Choroid plexus epithelial cell (primary cell): ENCODE measurements at places on chromosomes 5 and 9.
A peak's percentile ranks its signal among the peaks of the same experiment; 100 is the strongest.

DNA sequence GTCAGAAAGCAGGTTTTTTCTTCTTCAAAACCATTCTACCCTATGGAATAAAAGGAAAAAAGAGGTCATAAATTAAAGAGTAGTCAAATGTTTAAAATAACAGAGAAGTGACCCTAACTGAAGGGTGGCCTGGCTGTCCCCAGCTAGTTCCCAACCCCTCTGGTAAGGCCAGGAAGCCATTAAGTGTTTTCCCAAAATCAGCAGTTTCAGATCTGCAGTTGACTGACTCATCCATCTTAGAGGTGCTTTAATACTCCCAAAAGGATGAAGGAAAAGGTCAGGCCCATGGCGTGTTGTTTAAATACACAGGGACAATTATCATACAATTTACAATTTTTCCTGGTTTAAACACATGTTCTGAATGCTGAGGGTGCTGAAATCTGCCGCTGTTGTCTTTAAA, 47.9 kb upstream of the TBC1D9B start:
- DNase-seq: no peak

DNA sequence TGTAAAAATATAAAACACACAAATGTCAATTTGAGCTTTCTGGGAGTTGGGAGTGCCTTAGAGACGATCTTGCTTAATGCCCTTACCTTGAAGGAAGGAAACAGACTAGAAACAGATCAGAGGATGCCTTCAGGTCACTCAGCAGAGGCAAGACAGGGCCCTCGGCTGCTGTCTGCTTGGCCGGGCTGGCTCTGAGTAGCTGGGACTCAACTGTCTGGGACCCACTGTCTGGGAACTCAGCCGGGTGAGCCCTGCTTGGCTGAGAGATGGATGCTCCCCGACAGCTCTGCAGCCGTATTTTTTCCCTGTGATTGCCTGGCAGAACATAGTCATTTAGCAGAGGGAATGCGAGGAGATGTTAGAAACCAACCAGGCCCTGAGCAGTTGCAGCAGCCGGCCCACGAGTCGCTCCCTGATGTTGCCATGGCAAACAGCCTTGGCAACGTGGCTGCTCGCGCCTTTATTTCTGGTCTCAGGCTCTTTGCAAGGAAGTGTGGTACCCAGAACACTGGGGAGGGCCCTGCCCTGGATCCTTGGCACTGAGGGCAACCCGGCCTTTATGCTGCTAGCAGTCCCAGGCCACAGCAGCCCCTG, 10.9 kb downstream of the PPARGC1B start:
- no peak for DNase-seq

GRCh38 chr5:111461255-111461671, 51.1 kb downstream of the STARD4 start:
- DNase-seq: peak; percentile 64

DNA sequence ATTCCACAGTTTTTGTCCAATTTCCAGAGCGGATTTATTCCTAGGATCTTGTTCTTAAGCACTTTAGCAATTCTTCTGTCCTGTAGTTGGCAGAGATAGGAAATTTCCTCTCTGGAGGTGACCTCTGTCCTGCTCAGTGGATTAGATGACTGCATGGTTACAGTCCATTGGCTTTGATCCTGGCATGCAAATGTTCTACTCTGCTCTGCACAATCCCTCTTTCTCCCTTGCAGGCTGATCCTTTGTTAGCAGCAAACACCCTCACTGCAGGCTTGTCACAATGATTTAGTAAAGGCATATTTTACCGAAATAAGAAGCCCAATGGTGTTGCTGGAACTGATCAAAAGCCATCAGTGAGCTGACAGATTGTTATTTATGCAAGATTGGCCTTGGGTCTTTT, 243.8 kb downstream of the COX7C start:
- no peak for DNase-seq

DNA sequence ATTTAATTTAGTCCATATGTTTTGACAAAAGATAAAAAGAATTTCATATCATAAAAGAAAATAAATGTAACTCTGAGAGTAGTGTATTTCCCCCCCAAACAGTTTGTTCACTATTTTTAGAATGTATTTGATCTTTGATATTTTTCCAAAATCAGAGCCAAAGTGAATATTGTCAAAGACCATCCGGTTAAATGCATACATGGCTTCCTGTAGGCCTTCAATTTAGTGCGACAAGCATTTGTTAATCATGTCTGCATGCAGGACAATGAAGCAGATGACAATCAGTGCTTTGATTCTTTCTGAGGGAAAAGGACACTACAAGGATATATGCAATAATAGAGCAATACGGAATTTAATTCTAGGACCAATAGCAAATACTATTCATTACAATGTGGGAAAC, 79.8 kb downstream of the ACTBL2 start:
- DNase-seq: no peak

DNA sequence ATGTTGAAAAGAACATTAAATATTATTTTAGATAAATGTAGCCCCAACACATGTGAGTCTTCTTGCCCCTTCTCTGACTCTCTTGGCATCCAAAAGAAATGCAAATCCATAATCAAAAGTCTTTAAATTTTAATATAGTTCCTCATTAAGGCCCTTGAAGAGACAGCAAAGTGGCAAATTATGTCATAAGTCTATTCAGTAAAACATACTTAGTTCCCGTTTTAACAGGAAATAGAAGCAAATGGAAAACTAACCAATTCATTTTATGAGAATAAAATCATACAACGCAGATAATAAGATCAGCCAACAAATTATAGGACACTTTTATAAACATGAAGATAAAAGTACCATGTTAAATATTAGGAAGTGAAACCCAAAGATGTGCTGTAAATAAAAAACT, 20.1 kb upstream of the IFNB1 start:
- no peak for DNase-seq

DNA sequence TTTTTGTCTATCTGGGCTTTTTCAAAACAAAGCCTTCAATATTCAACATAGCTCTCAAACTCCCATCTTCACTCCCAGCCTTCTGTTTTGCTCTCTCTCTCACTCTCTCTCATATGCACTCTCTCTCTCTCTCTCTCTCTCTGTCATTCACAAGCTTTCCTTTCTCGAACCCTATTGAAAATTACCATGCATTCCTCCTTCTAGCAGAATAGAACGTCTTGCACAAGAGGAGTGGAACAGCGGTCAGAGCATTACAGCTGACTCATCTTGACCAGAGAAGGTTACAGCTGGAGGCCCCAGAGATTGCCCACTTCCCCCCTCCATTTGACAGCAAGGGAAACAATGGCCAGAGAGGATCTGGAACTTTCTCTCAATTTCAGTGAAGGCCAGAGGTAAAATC, 51.0 kb upstream of the LIFR start:
- peak; percentile 99 for DNase-seq

- DNase-seq: peak; percentile 85
Measured at GRCh38 chr9:4048441-4048840, 251.4 kb downstream of the GLIS3 start.

DNA sequence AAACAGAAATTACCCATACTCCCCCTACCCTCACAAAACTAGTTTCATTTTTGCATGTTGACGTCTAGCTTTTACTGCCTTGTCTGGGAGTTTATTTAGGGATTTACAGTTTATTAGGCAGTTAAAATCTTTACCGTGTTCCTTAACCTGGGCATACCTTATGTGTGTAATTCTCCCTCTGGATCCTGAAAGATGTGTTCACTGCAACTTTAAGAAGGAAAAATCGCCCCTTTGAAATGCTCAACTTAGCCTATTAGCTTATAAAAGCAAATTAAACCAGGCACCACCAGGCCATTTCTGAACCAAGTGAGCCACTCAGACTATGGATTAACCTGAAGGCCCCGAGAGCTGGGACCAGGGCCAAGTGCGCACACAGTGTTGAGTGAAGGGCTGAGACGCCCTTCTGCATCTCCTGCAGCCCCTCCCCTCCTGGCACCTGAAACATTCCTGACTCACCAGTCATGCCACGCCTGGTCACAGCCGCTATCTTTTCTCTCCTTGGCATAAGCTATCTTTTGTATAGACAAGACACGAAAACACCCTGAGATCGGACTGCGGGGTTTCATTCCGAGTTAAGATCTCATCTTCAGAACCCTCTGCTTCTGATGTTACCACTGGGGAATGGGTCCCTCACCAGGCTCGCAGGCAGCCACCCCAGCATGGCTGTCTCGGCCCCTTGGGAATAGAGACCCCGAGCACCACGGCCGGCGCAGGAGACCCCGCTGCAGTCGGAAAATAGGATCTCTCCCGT, 111.9 kb downstream of the ROR2 start:
- DNase-seq: peak; percentile 58

DNA sequence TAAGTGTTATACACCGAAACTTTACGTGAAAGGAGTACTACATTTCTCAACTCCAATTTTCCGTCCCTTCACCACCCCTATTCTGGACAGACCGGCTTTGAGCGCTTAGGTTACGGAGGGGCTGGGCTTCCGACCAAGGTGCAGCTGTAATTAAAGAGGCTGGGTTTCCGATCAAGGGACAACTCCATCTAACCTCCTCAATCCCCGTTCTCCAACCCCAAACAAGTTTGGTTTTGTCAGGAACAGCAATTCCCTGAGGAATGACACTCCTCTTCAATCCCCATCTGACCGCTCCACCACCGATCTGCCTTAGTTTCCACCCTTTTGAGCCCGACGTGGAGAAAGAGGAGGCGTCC, 577 bp downstream of the TUT7 start:
- DNase-seq: peak; percentile 34

DNA sequence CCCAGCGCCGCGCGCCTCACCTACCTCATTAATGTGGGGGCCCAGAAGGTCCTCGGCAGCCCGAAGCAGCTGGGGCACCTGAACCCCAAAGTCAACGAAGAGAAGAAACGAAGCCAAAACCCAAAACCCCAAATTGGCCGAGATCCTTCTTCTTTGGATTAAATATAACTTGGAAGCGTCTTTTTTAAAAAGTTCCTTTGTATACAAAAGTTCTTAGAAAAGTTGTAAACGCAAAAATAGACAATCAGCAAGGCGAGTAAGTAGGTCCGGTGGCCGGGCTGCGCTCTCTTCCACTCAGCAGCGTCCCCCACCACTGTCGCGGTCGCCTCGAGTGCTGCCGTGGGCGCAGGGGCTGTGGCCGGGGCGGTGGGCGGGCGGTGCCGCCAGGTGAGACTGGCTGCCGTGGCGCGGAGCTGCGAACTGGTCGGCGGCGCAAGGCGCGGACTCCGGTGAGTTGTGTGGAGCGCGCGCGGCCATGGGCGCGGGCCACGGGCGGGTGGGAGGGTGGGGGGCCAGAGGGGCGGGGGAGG, 360 bp downstream of the KLF4 start:
- no peak for DNase-seq

GRCh38 chr5:28862137-28862859, 1823.9 kb upstream of the CDH9 start:
- no peak for DNase-seq

GRCh38 chr9:92035687-92036410, 79.4 kb downstream of the SPTLC1 start:
- DNase-seq: peak; percentile 89

GRCh38 chr5:172412724-172413286, 41.5 kb downstream of the SH3PXD2B start:
- peak; percentile 91 for DNase-seq

GRCh38 chr9:130118841-130119518, 53.2 kb upstream of the NCS1 start:
- peak; percentile 44 for DNase-seq

- no peak for DNase-seq
Measured at GRCh38 chr5:116360008-116360853, 214.4 kb downstream of the SEMA6A start.

DNA sequence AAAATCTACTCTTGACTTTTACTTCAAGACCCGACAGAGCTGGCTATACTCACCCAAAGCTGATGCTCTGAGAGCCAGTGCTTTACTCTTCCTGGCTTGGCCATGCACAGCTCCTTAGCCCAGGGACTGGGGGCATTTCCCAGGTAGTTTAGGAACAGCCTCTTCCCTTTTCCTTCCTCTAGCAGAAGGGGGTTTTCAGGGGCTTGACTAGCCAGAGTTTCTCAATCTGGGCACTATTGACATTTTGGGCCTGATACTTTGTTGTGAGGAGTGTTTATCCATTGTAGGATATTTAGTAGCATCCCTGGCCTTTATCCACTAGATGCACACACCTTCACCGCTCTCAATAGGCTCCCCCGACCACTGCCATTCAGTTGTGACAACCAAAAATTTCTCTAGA, 50.0 kb upstream of the RFX3 start:
- DNase-seq: no peak

GRCh38 chr9:94802793-94803192, 76.3 kb downstream of the AOPEP start:
- peak; percentile 72 for DNase-seq

DNA sequence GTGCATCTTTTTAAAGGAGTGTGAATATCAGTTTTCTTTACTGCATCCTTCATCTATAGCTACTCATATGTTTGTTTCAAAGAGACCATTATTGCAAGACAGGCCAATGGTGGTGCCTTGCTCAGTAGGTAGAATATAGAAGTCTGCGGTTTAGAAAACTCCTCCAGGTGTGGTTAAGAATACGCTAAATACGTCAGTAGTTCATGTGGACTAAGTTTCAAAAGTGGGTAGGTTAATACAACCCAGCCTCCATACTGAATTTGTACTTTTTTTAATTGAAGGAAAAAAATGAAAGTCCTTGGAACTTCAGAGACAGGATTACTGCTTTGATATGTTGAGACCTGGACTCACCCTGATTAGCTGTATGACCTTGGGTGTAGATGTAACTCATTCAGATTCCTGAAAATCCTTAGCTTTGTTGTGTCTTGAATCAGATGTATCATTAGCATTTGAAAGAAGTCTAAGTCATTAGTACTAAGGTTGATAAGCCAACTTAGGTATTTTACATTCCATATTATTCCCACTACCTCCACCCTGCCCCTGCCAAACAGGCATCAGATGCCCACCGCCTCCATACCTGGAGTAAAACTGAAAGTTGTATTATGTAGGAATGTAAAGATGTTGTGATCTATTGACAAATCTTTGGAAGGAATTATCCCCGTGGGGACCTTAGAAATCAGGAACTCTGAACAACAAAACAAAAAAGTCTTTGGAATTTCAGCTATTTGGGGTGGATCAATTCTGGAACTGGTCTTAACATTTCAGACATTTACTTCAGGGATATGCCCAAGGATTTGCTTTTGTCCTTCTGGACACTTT, 6.1 kb downstream of the BASP1 start:
- no peak for DNase-seq

DNA sequence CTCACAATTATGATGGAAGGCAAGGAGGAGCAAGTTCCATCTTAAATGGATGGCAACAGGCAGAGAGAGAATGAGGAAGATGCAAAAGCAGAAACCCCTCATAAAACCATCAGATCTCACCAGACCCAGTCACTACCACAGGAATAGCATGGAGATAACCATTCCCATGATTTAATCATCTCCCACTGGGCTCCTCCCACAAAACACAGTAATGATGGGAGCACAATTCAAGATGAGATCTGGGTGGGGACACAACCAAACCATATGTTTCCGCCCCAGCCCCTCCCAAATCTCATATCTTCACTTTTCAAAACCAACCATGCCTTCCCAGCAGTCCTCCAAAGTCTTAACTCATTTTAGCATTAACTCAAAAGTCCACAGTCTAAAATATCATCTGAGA, 304.0 kb downstream of the TUSC1 start:
- no peak for DNase-seq

GRCh38 chr5:167633931-167634341, 657.5 kb upstream of the WWC1 start:
- peak; percentile 78 for DNase-seq
